ENCODE measurements at places on chromosomes 5 and 9.

DNA sequence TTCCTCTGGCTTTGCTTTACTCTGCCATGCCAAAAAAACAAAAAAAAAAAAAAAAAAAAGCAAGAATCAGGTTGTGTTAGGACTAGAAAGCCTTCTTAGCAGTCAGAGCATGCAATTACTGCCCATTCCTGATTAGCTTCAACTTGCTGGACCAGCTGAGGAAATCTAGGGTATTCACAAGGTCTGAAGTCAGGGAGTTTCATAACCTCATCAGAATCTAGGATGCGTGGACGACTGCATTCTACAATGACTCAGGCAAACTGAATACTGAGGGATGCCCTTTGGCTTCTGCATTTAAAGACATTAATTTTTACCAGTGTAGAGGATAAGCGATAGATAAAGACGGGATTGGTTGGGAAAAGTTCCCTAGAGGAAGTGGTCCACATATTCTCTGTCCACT, 39.2 kb upstream of the SHOC1 start:
- no peak for DNase-seq

DNA sequence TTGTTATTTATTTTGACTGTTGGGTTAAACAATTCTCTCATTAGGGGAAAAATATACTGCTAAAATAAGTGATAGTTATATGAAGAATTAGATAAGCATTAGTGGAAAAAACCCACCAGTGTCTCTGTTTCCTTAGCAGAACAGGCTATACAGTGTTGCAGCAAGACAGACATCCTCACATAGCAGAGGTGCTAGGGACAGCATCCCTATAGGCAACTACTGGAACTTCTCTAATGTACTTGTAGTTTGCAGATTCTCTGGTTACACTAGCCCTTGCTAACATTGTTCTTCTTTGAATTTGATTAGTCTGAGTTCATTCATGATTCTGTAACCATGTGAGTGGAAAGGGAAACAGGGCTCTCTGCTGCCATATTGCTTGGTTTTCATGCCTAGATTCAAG, 661.8 kb upstream of the RGMB start:
- DNase-seq: no peak

- no peak for DNase-seq
These were observed 59.0 kb downstream of the CWC27 start for GRCh38 chr5:64827703-64828102.

- no peak for DNase-seq
These were observed 375.7 kb downstream of the ACTL7B start for GRCh38 chr9:108479989-108480652.

GRCh38 chr5:134063188-134063820, 51.2 kb upstream of the TCF7 start:
- DNase-seq: no peak

- DNase-seq: no peak
These were observed 111.0 kb downstream of the COL5A1 start for GRCh38 chr9:134752471-134753168.
